ENCODE measurements at places on chromosomes 5 and 9. TPM values are rescaled to one million over a fixed set of nuclear protein-coding genes. Genes with fewer than 3 reads are reported as not detected.

The JAKMIP2 gene
- 0.03 TPM for total RNA-seq

The INIP gene
- total RNA-seq, result 9.2 TPM

The FIBCD1 gene
- 0.03 TPM for total RNA-seq

The ADAMTS12 gene
- total RNA-seq, result not detected

DNA sequence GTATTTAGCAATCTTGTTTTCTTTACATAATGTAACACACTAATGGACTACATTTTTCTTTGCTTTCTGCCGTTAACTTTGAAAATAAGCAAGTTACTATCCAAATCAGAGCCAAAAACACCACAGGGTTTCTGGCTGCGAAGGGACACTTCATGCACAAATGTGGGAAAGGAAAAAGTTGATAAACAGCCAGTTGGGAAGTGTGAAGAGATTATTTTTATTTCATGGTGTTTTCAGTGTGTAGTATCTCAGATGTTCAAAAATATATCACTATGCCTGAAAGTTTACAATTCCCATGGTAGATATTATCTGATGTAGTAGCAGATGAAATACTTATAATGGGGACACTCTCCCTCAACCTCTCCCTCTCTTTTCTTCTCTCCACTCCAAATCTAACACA, 135.3 kb downstream of the CETN3 start:
- no peak for DNase-seq

- peak; percentile 58 for DNase-seq
These were observed 26.0 kb downstream of the SKP2 start for GRCh38 chr5:36177715-36178523.

DNA sequence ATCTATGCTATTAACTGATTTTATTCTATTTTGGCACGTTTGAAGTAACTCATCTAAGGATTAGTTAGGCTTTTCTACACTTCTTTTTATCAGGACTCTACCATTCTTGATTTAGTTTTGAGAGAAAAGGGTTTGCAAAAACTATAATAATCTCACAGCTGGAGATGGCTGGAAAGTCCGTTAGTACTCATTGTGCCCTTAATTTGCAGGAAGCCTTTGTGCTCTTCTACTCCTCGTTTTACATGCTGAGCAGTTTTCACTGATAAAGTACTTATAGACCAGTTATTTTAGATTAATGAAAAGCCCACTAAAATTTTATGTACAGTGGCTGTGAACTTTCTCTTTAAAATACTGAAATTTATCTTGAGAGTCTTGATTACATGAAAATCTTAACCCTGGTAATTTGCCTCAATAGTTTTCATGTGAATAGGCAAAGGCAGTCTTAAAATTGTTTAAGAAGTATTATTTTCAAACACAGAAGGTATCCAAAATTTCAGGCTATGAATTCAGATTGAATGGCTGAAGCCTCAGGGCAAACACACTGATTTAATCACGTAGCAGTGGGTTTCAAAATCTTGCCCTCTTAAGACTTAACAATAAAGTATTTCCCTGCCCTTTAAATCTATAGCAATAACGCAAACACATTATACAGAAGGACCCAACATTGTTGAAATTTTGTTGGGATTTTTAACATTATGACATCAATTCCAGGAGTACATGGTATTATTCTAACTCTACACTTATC, 18.6 kb downstream of the MLLT3 start:
- DNase-seq, result no peak

GRCh38 chr5:154648706-154649105, 106.5 kb upstream of the LARP1 start:
- no peak for DNase-seq

- DNase-seq, result no peak
These were observed 110.0 kb downstream of the TLE1 start for GRCh38 chr9:81579381-81579780.

GRCh38 chr5:60382716-60383115, 317.2 kb downstream of the DEPDC1B start:
- peak; percentile 2 for DNase-seq

DNA sequence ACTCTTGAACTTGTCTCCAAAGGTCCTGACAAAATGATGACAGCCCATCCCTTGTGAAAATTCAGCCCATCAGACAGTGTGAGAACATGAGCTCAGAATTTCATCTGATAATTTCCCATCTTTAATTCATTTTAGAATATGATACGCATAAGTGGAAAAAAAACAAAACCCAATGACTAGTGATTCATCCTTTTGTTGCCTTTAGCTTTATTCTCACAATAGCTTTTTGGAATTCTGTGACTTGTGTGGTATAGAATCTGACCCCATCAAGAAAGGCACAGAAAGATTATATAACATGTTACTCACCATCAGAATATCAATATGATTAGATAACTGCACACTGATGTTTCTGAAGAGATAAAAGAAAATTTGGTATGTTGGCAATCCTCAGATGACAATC, 16.1 kb upstream of the TMED7 start:
- DNase-seq, result no peak

DNA sequence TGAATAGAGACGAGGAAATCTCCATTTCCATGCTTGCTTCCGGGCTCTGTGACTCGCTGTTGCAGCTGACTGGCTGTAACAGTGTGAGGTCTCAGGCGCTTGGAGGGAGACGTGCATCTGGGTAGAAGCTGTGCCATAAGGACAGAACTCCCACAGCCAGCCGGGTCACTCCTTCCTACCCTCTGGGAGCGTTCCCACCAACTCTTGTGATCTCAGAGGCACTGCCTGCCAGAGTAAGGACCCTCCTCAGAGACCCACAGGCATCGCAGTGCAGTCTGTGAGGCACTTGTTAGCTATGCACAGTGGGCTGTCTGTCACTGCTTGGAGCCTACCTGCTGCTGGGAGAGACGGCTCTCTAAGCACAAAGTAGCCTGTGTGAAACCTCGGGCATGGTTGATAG, 203.4 kb upstream of the SEMA6A start:
- DNase-seq, result no peak
